Inflammatory macrophage treated with lipopolysaccharide for 4 hours (primary cell): ENCODE measurements at places on chromosomes 5 and 9.

DNA sequence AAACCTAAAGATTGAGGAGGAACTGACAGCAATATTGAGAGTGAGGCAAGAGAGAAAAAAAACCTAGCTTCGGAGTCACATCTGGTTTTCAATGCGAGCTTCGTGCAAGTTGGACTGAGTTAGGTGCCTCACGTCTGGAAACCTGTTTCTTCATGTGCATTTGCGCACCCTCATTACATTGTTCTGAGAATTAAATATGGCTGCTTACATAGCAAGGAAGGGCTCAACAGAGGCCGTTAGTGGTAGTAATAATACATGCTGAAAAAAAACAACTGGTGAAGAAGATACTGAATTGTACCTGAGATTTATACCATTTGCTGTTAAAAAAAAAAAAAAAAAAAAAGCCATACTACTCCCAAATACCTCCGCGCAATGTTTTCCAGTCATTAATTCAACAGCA, 18.6 kb downstream of the DNAJA1 start:
- DNase-seq = no peak

- no peak for DNase-seq
Observed at GRCh38 chr5:14057289-14057688, 85.9 kb upstream of the TRIO start.

GRCh38 chr9:99419070-99419469, 197.0 kb downstream of the SEC61B start:
- DNase-seq = peak; percentile 71

- DNase-seq = no peak
Observed at GRCh38 chr5:20972419-20972925, 984.5 kb upstream of the CDH18 start.

- no peak for DNase-seq
Observed at GRCh38 chr9:78767490-78767889, 470.6 kb downstream of the PSAT1 start.

- no peak for DNase-seq
Observed at GRCh38 chr5:155101697-155102096, 88.1 kb downstream of the KIF4B start.

GRCh38 chr5:157288405-157289163, 22.7 kb downstream of the CYFIP2 start:
- DNase-seq = no peak

DNA sequence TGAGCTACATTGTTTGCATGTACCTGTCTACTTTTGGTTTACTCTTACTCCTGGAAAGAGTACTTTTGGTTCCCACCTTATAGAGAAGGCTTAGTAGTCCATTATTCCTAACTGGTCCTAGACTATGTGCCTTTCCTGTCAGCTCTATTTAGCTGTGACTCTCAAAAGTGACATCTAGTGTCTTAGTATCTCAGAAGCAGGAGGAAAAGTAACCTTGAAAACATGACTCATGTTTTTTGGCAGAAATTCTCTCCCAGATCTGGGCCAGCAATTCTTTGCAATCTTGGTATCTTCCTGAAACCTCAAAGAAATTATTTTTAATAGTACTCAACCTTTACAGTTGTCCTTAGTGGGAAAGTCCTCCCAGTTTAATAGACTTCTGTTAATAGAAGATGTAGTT, 691.7 kb upstream of the SEMA6A start:
- DNase-seq = no peak

DNA sequence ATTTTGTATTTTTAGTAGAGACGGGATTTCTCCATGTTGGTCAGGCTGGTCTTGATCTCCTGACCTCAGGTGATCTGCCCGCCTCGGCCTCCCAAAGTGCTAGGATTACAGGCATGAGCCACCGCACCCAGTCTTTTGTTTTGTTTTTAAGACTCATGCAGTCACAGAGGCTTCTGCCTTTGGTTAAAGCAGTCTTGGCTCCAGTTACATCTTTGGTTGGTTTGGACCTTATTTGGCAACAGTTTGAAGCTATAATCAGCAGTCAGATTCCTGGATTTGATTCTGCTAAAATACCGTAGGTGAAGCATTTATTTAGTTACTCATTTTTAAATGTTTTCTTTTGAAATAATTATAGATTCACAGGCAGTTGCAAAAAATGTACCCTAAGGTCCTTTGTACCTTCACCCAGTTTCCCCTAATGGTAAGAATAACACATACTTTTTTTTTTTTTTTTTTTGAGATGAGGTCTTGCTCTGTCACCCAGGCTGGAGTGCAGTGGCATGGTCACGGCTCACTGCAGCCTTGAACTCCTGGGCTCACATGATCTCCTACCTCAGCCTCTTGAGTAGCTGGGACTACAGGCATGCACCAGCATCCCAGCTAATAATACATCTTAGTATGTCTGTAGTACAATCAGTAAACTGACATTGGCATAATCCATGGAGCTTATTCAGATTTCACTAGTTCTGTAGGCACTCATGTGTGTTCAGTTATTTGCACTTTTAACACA, 15.7 kb downstream of the USP20 start:
- DNase-seq = no peak

GRCh38 chr5:125550274-125550673, 803.8 kb upstream of the ZNF608 start:
- no peak for DNase-seq

GRCh38 chr5:116436674-116437350, 137.8 kb downstream of the SEMA6A start:
- DNase-seq = no peak

- DNase-seq = no peak
Observed at GRCh38 chr9:137182836-137183235, 5.5 kb downstream of the ANAPC2 start.

DNA sequence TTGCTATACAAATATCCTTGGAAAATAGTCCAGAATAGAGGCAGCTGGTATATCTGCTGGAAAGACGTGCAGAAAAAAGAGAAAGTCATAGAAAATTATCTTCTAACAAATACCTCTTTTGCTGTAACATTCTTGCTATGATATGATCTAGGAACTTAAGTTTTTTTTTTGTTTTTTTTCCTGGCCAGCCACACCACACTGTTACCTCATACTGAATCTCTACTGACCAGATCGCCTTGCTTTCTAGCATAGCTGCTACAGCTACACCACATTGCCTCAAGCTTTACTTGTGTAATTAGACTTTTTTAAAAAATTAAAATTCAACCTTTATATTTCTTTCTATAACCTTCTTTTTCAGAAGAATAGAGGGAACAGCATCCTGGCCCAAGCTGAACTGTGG, 142.2 kb upstream of the PRLR start:
- no peak for DNase-seq

DNA sequence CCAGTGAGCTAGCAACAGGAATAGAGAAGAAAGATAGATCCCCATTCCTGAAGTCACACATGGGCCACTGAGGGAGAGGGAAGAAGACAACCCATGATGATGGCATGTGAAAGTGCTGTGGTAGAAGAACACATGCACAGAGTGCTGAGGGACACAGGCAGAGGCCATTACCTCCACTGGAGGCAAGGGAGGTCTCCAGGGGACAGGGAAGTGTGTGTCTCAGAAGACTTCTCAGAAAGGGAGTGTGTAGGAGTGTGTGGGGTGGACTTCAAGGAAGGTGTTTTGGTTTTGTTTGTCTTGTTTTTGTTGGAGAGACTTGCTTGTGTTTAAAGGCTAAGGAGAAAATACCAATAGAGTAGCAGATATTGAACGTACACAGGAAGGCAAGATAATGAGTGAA, 77.0 kb upstream of the SMARCA2 start:
- DNase-seq = no peak
